ENCODE measurements at places on chromosomes 7 and 10. TPM values are rescaled to one million over a fixed set of nuclear protein-coding genes. Genes with fewer than 3 reads are reported as not detected.

Gene HOXA1
- polyA plus RNA-seq = 3.4 TPM

Gene CHRM2
- 4.2 TPM for polyA plus RNA-seq

Gene FANK1
- polyA plus RNA-seq = 13.1 TPM

Gene ADRA2A
- 2.9 TPM for polyA plus RNA-seq

- no peak for DNase-seq
These were observed 14.6 kb upstream of the INSYN2A start for GRCh38 chr10:127210936-127211466.

DNA sequence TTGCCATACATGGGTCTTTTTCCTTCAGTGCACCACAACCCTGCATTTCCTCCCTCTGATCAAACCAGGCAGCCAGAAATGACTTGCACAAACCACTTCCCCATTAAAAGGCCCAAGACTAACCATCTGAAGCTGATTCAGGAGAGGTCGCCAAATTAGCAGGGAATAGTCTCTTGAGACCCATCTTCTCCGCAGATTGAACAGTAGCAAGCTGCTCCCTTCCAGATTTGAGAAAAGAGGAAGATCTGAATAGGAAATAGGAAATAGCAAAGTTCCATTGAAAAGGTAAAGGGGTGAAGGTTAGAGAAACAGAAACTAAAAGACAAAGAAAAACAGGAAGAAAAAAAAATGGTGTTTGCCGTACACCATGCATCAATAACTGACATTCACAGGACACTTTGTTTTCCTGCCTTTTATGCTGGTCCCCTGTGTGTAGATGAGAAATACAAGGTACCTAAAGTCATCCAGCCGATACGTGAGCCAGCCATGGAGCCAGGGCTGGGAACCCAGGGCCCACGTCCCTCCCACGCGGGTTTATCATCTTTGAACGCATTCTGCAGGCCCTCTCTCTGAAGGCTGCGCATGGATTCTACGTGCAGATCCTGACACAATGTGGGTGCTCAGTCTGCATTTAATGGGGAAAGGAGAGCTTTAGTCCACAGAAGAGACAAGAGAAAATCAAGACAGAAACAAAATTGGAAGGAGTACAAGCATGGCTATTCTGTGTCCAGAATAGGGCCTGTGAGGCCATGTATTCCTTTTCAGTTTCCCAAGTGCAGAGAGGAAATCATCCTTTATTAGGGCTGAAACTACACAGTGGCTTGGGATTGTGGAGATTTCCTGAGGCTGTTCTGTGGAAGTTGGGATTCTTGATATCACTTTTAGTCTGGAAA, 268.4 kb upstream of the NPVF start:
- DNase-seq = no peak

- DNase-seq = no peak
These were observed 73.6 kb downstream of the EPC1 start for GRCh38 chr10:32273336-32273735.

DNA sequence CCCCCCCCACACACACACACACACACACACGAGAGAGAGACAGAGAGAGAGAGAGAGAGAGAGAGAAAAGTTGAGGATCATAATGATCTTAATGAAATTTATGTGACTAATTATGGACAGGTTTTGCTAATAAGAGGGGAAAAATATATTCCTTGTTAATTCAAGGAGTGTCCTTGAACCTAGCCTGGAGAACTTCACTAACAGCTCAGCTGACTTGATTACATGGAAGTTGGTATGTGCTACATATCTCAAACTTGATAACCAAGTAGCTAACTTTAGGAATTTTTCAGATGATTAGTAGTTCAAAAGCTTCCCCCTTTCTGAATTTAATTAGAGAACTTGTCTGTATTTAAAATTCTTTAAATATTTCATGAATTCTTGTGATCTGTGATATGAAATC, 15.3 kb downstream of the SLF2 start:
- DNase-seq = no peak

- peak; percentile 24 for DNase-seq
These were observed 94.9 kb upstream of the KCNIP2 start for GRCh38 chr10:101938305-101939007.

GRCh38 chr10:74418285-74418872, 267.4 kb downstream of the ADK start:
- peak; percentile 68 for DNase-seq

- DNase-seq = no peak
These were observed 67.3 kb downstream of the ST7 start for GRCh38 chr7:117020591-117020973.

DNA sequence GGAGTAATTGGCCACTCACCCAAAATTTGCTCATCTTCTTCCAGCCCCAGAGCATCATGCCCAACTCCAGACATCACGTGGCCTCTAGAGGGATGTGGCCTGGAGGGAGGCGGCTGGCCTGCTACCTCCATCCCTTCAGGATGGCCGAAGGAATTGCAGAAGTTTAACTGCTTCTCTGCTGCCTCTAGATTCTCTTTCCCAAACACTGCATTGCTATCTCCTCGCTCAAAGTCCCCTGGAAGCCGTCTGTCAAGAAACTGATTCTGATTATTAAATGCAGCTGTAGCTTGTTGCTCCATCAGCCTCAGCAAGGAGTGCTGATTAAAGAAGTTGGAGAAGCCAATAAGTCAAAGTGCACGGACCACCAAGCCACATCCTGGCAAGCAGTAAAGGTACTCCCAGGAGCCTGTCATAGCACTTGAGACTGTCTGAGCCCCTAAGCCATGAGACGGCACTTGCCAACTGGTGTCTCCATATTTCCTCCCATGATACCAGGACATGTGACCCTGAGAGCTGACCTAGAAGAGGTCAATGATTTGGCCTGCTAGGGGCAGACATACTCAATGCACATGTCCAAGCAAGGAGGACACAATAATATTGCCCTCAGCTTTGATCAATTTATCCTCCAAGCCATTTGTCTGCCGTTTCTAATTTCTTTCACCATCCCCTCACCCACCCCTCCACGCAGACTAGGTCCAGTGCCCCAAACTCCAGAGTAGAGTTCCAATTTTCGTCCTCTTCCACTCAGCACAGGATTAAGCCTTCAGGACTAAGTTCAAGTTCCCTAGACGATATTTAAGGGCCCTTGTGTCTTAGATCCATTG, 84.2 kb downstream of the TBXAS1 start:
- DNase-seq = no peak

All from left kidney (tissue), 8 donors.